Stimulated activated CD4-positive, alpha-beta T cell treated with anti-CD3 and anti-CD28 coated beads, Interleukin-15, amount 100 ng/mL, for 48 hours (primary cell): ENCODE measurements at places on chromosomes 11 and 22.

GRCh38 chr11:79363256-79363655, 77.6 kb downstream of the TENM4 start:
- DNase-seq = no peak

DNA sequence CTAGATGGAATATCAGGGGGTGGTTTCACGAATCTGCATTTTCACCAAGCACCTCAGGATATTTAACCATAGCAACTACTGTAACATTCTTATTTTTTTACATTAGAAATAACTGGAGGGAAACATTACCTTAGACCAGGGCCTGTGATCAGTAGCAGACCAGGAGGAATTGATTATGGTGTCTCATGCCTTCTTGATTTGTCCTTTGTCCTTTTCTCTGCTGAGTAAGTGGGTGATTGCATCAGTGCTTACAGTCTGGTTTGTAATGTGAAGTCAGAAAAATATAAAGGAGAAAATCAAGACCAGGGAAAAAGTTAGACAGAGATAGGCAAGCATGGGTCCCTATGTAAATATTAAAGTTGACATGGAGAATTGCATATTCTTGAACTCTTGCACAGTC, 703.3 kb downstream of the NELL1 start:
- no peak for DNase-seq

DNA sequence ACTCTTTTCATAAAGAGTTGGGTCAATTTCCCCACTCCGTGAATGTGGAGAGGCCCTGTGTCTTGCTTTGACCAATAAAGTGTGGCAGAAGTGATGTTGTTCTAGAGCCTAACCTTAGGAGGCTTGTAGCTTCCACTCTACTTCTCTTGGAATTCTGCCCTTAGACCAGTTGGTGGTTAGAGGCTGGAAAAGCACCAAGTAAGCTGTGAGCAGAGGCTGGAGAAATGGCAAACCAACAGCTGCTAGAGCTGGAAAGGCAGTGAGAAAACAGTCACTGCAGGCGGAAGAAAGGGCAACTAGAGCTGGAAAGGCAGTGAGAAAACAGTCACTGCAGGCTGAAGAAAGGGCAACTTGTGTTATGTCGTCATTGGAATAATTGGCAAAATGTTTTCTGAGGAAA, 29.8 kb upstream of the MSANTD2 start:
- DNase-seq = no peak

- DNase-seq = no peak
These were observed 764.8 kb upstream of the FAT3 start for GRCh38 chr11:91459840-91460239.

DNA sequence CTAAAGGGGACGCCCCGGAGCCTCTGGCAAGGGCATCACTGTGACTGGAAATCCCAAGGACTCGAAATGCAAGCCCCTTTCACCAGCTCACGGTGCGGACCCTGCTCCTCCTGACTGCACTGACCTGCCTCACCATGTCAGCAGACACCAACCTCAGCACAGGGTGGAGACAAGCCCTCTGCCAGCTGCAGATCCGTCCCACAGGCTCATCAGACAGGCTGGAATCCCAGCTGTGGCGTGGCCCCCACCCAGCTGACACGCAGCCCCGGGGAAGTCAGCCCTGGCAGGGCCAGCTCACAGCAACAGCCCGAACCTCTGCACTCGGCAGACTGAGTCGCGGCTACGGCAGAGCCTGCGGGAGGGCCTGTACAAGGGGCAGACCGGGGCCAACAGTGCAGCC, 36.8 kb downstream of the BRD1 start:
- DNase-seq = no peak

GRCh38 chr22:20803696-20804324, 29.9 kb downstream of the SERPIND1 start:
- peak; percentile 6 for DNase-seq

GRCh38 chr22:17198170-17199002, 20.8 kb downstream of the ADA2 start:
- DNase-seq = no peak

GRCh38 chr22:26362471-26362870, 66.6 kb upstream of the ASPHD2 start:
- no peak for DNase-seq

GRCh38 chr11:103842795-103843194, 193.6 kb upstream of the DDI1 start:
- no peak for DNase-seq

DNA sequence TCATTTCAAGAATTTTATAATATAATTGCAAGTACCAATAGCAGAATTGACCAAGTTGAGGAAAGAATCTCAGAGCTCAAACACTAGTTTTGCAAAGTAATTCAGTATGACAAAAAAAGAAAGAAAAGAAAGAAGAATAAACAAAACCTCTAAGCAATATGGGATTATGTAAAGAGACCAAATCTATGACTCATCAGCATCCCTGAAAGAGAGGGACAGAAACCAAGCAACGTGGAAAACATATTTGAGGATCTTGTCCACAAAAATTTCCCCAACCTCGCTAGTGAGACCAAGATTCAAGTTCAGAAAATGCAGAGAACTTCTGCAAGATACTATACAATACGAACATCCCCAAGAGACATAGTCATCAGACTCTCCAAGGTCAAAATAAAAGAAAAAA, 203.7 kb upstream of the DDI1 start:
- no peak for DNase-seq

DNA sequence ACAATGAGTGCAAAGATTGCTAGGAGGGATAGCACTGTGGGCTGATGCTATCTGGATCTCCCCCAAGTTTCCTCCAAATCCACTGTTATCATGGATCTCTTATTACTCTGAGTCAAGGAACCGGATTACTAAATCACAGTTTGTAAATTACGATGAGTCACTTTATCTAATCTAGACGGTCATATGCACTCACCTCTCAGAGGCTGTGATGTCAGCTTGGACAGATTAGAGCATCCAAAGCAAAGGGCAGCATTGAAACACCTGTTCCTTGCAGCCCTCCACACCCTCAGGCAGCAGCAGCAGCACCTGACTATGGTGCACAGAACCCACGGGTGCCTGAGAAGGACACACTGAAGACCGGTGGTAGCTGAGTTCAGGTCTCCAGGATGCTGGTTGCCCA, 14.0 kb upstream of the POU2AF1 start:
- DNase-seq = no peak
